ENCODE measurements at places on chromosomes 3 and 15. TPM values are rescaled to one million over a fixed set of nuclear protein-coding genes. Genes with fewer than 3 reads are reported as not detected.

Gene AP4E1
- 9.2 TPM for total RNA-seq

Gene MAPKAPK3
- total RNA-seq = 32.2 TPM

Gene NLGN1
- 1.4 TPM for total RNA-seq

Gene GOLGA8G
- not detected for total RNA-seq

Gene VWA5B2
- not detected for total RNA-seq

Gene TYRO3
- 12.4 TPM for total RNA-seq
